H1 (cell line): ENCODE measurements at places on chromosomes 6 and 20. TPM values are rescaled to one million over a fixed set of nuclear protein-coding genes. Genes with fewer than 3 reads are reported as not detected.

DNA sequence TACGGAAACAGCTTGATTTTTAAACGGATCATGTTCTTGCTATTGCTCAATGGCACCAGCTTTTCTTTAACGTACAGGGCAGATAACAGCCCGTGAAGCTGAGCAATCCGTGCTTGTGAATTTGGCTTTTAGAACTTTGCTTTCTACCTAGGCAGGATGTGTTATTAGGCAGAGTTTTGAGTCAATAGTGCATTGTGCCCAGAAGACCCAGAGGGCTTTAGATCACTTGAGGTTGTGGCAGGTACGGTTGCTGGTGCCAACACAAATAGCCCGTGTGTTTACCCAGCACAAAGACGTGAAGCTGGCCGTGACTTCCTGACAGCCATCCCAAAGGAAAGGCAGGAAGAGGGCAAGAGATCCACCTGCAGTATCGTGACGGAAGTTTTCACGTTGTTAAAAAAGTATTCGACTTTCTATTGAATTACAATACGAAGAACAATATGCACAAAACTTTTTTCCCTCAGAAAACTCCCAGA, 117.4 kb upstream of the FRMD1 start:
- H3K36me3 ChIP-seq = no peaks in the 10 kb centered on the region
- no peaks in the 10 kb centered on the region for H3K4me1 ChIP-seq
- no peak for DNase-seq
- H3K27ac ChIP-seq = no peak overlapping the region
- H3K4me3 ChIP-seq = no peak overlapping the region

DNA sequence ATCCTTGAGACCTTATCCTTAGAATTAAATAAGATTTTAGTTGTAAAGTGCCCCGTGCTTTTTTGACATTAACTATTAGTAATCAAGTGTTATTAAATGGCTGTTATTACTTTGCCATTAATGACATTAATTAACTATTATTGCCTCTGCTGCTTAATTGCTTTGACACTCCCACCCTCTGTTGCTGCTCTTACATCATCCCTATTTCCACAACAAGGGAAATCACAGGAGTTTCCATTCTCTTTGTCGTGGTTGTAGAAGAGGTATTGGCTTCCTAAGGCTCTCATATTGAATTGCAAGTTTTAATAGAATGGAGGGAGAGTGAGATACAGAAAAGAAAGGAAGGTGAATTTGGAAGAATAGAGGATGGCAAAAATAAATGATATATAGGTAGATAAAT, 545.8 kb downstream of the MMUT start:
- H3K36me3 ChIP-seq = no peaks in the 10 kb centered on the region
- peak overlapping the region; percentile 9; the same call in 1 of the 2 replicates for H3K4me3 ChIP-seq
- H3K4me1 ChIP-seq = peaks cover 5% of the 10 kb centered on the region; the same call in 1 of the 2 replicates

DNA sequence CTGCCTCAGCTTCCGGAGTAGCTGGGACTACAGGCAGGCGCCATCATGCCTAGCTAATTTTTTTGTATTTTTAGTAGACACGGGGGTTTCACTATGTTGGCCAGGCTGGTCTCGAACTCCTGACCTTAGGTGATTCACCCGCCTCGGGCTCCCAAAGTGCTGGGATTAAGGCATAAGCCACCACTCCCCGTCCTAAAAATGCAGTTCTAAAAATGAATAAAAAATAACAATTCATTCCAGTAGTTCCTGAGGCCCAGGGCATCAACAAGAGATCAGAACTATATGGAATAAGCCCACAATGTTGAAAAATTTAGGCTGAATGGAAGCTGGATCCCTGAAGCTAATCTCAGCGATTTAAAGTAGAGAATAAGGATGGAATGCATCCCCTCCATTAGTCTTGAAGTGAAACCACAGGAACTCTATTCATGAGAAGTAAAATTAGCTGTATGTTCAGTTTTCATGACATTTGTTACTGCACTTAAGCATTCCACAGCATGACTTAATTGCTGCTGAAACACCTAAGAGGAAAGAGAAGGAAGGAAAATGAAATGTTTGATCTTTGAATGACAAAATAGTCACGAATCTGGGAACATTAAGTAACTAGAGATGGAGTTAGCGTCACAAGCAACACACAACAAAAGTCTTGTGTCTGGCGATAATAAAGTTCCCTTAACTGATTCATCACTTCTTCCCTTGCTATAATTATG, 80.4 kb upstream of the RIPOR2 start:
- no peaks in the 10 kb centered on the region for H3K27me3 ChIP-seq
- no peak for DNase-seq
- no peaks in the 10 kb centered on the region for H3K36me3 ChIP-seq
- H3K27ac ChIP-seq = no peak overlapping the region

- H3K27ac ChIP-seq = no peak overlapping the region
- H3K4me3 ChIP-seq = no peak overlapping the region
- H3K4me1 ChIP-seq = no peaks in the 10 kb centered on the region
- no peaks in the 10 kb centered on the region for H3K27me3 ChIP-seq
- H3K36me3 ChIP-seq = no peaks in the 10 kb centered on the region
These were observed 660.4 kb upstream of the FLRT3 start for GRCh38 chr20:14997791-14998190.

DNA sequence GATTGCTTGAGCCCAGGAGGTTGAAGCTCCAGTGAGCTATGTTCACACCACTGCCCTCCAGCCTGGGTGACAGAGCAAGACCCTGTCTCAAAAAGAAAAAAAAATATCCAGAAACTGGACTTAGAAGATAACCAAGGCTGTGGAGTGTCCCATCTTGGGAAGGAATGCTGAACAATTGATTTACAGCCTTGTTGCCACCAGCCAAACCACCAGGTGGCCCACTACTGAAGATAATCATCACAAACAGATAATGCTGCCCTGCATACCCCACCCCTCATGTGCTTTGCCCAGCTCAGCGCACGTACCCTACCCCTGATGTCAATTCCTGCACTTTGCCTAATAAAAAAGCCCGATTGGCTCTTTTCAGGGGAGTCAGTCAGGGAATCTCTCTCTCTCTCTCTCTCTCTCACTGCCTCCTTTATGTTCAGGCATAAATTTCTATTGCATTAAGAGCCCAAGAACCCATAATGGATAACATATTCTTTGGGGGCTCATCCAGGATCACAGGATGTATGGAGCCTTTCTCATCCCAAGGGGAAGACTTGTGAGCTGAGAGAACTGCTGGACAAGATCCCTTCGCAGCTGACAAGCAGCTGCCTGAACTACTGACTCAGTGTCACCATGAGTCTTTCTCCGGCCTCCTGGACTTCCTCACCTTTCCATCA, 166.4 kb downstream of the CD24 start:
- no peak overlapping the region for H3K27ac ChIP-seq
- H3K27me3 ChIP-seq = no peaks in the 10 kb centered on the region; the same call in 1 of the 2 replicates
- no peaks in the 10 kb centered on the region for H3K36me3 ChIP-seq

GRCh38 chr6:53250176-53251032, 98.3 kb downstream of the ELOVL5 start:
- no peak for DNase-seq
- H3K4me3 ChIP-seq = no peak overlapping the region
- no peaks in the 10 kb centered on the region for H3K36me3 ChIP-seq
- no peaks in the 10 kb centered on the region for H3K4me1 ChIP-seq

- no peak for DNase-seq
- H3K27ac ChIP-seq = no peak overlapping the region
- H3K36me3 ChIP-seq = peaks cover 14% of the 10 kb centered on the region
- H3K4me1 ChIP-seq = peaks cover 2% of the 10 kb centered on the region
- no peaks in the 10 kb centered on the region for H3K27me3 ChIP-seq
These were observed 182.3 kb downstream of the SASH1 start for GRCh38 chr6:148524976-148525375.

GRCh38 chr6:119467488-119468081, 118.0 kb upstream of the MAN1A1 start:
- no peak overlapping the region for H3K27ac ChIP-seq
- H3K27me3 ChIP-seq = no peaks in the 10 kb centered on the region
- H3K4me1 ChIP-seq = peaks cover 8% of the 10 kb centered on the region; the same call in 1 of the 2 replicates
- DNase-seq = no peak
- H3K4me3 ChIP-seq = no peak overlapping the region

DNA sequence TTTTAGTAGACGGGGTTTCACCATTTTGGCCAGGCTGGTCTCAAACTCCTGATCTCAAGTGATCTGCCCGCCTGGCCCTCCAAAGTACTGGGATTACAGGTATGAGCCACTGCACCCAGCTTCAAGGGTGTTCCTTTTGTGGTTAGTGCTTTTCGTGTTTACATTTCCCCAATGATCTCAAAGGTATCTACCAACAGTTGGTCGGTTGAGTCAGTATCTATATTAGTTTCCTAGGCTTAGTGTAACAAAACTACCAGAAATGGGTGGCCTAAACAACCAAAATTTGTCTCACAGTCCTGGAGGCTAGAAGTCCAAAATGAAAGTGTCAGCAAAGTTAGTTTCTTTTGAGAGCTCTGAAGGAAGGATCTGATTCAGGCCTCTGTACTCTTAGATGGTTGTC, 30.1 kb downstream of the CASP8AP2 start:
- H3K27ac ChIP-seq = no peak overlapping the region
- no peaks in the 10 kb centered on the region for H3K27me3 ChIP-seq
- no peak for DNase-seq
- peaks cover 42% of the 10 kb centered on the region for H3K36me3 ChIP-seq

- H3K27me3 ChIP-seq = peaks cover 34% of the 10 kb centered on the region
- no peak for DNase-seq
- H3K4me1 ChIP-seq = no peaks in the 10 kb centered on the region
- H3K4me3 ChIP-seq = no peak overlapping the region
- H3K27ac ChIP-seq = no peak overlapping the region
These were observed 85.0 kb downstream of the TMEM242 start for GRCh38 chr6:157238346-157238745.

- no peaks in the 10 kb centered on the region for H3K36me3 ChIP-seq
- H3K4me3 ChIP-seq = no peak overlapping the region
- H3K27ac ChIP-seq = no peak overlapping the region
- H3K27me3 ChIP-seq = no peaks in the 10 kb centered on the region
- peaks cover 2% of the 10 kb centered on the region; the same call in 1 of the 2 replicates for H3K4me1 ChIP-seq
These were observed 514.3 kb upstream of the ID4 start for GRCh38 chr6:19322691-19323485.

DNA sequence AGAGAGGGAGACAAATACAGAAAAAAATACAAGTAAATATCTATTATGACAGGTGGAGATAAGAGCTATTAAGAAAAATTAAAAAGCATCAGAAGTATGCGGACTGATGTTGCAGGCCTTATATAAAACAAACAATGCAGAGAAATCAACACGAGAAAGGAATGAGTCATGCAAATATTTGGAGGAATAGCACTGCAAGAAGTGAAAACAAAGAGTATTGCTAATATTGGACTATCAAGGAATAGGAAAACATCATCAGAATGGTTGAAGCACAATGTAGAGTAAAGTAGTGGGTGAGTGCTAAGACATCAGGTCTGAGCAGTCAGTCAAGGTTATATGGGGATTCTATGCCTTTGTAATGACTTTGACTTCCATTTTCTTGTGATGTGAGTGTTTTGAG, 657.5 kb upstream of the GJE1 start:
- H3K27ac ChIP-seq = no peak overlapping the region
- no peak overlapping the region for H3K4me3 ChIP-seq
- no peaks in the 10 kb centered on the region; the same call in 1 of the 2 replicates for H3K4me1 ChIP-seq
- DNase-seq = no peak

DNA sequence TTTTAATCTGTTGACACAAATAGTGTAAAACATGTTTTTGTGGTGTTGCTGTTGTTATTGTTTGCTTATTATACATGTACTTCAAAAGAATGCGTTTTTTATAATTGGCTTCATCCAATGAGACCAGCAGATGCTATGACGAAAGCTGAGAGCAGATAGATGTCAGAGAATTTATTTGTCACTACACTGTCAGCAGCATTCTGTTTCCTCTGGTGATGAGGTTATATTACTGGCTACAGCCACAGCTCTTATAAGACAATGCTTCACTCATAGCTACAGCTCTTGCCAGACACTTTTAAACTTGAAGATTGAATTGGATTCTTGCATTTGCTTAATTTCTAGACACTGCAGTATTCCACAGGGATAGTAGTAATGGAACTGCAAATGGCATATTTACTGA, 860.5 kb downstream of the TBC1D32 start:
- H3K4me3 ChIP-seq = no peak overlapping the region
- no peaks in the 10 kb centered on the region for H3K36me3 ChIP-seq
- no peak overlapping the region for H3K27ac ChIP-seq
- H3K27me3 ChIP-seq = no peaks in the 10 kb centered on the region
- no peaks in the 10 kb centered on the region for H3K4me1 ChIP-seq

- H3K4me1 ChIP-seq = no peaks in the 10 kb centered on the region
- no peak overlapping the region for H3K27ac ChIP-seq
- no peaks in the 10 kb centered on the region for H3K27me3 ChIP-seq
- no peak for DNase-seq
These were observed 80.5 kb downstream of the SMPDL3A start for GRCh38 chr6:122869437-122870024.

DNA sequence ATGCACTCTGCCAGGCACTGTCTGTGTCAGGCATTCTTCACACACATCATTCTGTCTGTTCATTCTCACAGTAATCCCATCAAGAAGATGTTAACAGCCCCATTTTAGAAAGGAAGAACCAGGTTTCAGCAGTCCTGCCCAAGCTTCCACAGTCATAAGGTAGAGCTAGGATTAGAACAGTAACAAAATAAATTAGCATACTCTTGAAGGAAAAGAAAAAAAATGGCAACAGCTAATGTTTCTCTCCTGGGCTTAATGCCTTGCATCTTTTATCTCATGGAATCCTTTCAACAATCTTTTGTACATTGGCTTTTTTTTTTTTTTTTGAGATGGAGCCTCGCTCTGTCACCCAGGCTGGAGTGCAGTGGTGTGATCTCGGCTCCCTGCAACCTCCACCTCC, 32.1 kb upstream of the AKAP12 start:
- no peaks in the 10 kb centered on the region for H3K27me3 ChIP-seq
- H3K27ac ChIP-seq = no peak overlapping the region
- H3K4me1 ChIP-seq = no peaks in the 10 kb centered on the region
- H3K36me3 ChIP-seq = no peaks in the 10 kb centered on the region

GRCh38 chr6:76174722-76175121, 102.3 kb upstream of the IMPG1 start:
- H3K4me1 ChIP-seq = no peaks in the 10 kb centered on the region
- H3K27me3 ChIP-seq = no peaks in the 10 kb centered on the region
- H3K36me3 ChIP-seq = no peaks in the 10 kb centered on the region
- H3K4me3 ChIP-seq = no peak overlapping the region

Gene SERINC3
- 51.7 and 66.0 TPM in 2 replicates for polyA plus RNA-seq
